ENCODE measurements at places on chromosomes 7 and 10. TPM values are rescaled to one million over a fixed set of nuclear protein-coding genes. Genes with fewer than 3 reads are reported as not detected.

DNA sequence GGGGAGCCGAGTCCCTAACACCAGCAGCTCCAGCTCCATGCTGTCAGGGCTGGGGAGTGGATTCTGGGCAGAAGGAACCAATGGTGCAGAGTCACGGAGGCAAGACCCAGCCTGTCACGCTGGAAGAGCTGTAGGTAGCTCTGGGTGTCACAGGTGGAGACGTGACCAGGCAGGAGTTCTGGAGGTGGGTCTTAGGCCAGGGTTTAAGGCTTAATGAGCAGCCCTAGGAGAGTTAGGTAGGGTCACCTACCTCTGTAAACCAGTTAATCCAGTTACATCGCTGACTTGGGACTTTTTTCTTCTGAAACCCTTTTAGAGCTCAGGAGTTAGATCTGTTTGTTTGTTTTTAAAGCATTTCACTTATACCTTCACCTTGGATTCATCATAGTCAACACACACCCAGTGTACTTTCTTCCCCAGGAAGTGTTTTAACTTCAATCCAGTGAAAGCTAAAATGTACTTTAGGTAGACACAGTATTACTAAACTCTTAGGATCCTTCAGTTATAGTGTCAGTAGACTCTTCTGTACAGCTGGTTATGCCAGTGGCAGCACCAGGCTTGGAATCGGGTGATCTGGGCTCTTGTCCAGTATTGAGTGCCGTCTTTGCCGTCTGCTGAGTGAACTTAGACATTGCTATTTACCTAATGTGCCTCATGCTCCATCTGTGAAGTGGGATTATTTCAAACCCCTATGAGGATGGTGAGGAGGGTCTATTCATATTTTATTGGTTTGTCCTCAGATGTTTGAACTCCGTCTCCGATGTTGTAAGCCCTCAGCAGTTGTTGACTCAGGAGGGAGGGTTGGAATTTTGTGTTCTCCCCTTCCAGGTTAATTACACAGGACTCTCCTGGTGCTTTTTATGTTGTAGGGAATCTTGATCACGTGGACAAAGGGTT, 31.0 kb downstream of the TACR2 start:
- H3K27me3 ChIP-seq: no peaks in the 10 kb centered on the region
- no peak overlapping the region for H3K27ac ChIP-seq
- H3K4me3 ChIP-seq: no peak overlapping the region
- H3K4me1 ChIP-seq: peaks cover 24% of the 10 kb centered on the region
- no peak for DNase-seq

GRCh38 chr10:34886906-34887642, 72.0 kb upstream of the PARD3 start:
- H3K27ac ChIP-seq: no peak overlapping the region
- no peaks in the 10 kb centered on the region for H3K36me3 ChIP-seq
- H3K4me3 ChIP-seq: no peak overlapping the region
- H3K4me1 ChIP-seq: peaks cover 8% of the 10 kb centered on the region
- H3K27me3 ChIP-seq: no peaks in the 10 kb centered on the region

Gene TMEM236
- total RNA-seq: 0.04 TPM

DNA sequence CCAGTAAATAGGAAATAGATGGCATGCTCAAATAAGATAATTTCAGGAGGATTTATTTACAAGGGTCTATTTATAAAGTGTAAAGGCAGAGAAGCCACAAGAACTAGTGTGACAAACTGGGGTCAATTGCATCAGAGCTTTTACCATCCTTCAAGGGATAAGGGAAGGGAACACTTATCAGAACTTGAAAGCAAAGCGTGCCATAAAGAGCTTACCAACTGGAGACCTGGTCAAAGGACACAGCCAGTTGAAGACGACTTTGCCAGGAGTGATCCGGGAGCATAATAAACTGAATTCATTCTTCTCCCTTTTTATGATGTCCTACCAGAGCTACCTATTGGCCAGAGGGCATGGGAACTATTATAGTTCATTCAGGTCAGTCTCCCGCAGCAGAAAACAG, 3.2 kb upstream of the PPP1R3A start:
- no peak overlapping the region for H3K4me3 ChIP-seq
- no peaks in the 10 kb centered on the region for H3K36me3 ChIP-seq
- no peaks in the 10 kb centered on the region for H3K27me3 ChIP-seq
- H3K27ac ChIP-seq: no peak overlapping the region
- peaks cover 9% of the 10 kb centered on the region for H3K4me1 ChIP-seq

- peaks cover 12% of the 10 kb centered on the region for H3K27me3 ChIP-seq
- H3K36me3 ChIP-seq: no peaks in the 10 kb centered on the region
- no peak for DNase-seq
- peaks cover 18% of the 10 kb centered on the region for H3K4me1 ChIP-seq
Observed at GRCh38 chr7:70630818-70631457, 501.0 kb upstream of the GALNT17 start.

Gene GLI3
- 46.2 TPM for total RNA-seq

- H3K27ac ChIP-seq: no peak overlapping the region
- no peak for DNase-seq
- no peaks in the 10 kb centered on the region for H3K27me3 ChIP-seq
- peaks cover 4% of the 10 kb centered on the region for H3K36me3 ChIP-seq
- H3K4me3 ChIP-seq: no peak overlapping the region
Observed at GRCh38 chr7:111588065-111588433, 25.8 kb upstream of the IMMP2L start.

- no peak for DNase-seq
- H3K4me1 ChIP-seq: no peaks in the 10 kb centered on the region
- H3K27me3 ChIP-seq: no peaks in the 10 kb centered on the region
Observed at GRCh38 chr10:70090013-70090412, 37.4 kb downstream of the MACROH2A2 start.

DNA sequence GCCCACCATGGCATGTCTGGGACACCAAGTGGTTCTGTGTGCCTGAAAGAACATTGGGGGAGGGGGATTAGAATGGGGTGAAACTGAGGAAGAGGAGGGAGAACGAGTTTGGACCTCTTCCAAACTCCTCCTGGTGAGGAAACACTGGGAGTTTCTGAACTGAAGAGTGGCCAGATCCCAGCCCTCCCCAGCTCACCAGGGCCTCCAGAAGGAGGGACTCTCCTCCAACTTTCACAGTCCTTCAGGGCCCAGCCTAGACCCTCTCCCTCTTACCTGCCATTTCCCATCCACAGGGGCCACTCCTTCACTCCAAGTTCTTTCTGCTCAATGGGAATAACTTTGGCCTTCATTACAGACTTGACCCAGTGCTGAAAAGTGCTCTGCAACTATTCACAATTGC, 132.0 kb upstream of the FOXK1 start:
- H3K36me3 ChIP-seq: peaks cover under 1% of the 10 kb centered on the region
- no peaks in the 10 kb centered on the region for H3K4me1 ChIP-seq
- no peak overlapping the region for H3K4me3 ChIP-seq
- H3K27me3 ChIP-seq: peaks cover under 1% of the 10 kb centered on the region

- no peak overlapping the region for H3K27ac ChIP-seq
- peaks cover 17% of the 10 kb centered on the region for H3K4me1 ChIP-seq
- no peak overlapping the region for H3K4me3 ChIP-seq
Observed at GRCh38 chr10:110865186-110865808, 6.4 kb upstream of the PDCD4 start.

- H3K27ac ChIP-seq: no peak overlapping the region
- H3K27me3 ChIP-seq: no peaks in the 10 kb centered on the region
- no peak overlapping the region for H3K4me3 ChIP-seq
- no peak for DNase-seq
- H3K36me3 ChIP-seq: no peaks in the 10 kb centered on the region
Observed at GRCh38 chr7:80997841-80998240, 79.0 kb upstream of the SEMA3C start.

GRCh38 chr10:507355-507699, 182.1 kb downstream of the DIP2C start:
- peaks cover 9% of the 10 kb centered on the region for H3K4me1 ChIP-seq
- no peak overlapping the region for H3K4me3 ChIP-seq

Gene OR2A5
- not detected for total RNA-seq

DNA sequence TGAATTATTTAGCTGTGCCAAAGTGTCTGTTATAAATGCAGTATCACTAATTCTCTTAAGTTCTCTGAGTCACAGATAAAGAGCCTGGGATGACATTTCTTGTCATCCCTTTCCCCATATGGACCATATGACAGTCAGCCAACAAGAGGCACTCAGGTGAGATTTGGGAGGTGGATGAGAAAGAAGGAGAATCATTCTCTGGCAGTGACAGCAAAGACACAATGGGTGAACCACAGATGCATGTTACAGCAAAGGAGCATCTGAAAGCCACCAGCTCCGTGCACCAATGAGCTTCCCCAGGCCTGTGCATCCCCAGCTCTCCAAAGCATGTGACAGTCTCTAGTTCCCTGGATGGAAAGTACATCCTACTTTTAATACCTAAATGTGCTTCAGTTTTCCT, 10.8 kb downstream of the GIMAP6 start:
- no peaks in the 10 kb centered on the region for H3K36me3 ChIP-seq
- H3K27me3 ChIP-seq: peaks cover 29% of the 10 kb centered on the region
- H3K4me3 ChIP-seq: no peak overlapping the region

DNA sequence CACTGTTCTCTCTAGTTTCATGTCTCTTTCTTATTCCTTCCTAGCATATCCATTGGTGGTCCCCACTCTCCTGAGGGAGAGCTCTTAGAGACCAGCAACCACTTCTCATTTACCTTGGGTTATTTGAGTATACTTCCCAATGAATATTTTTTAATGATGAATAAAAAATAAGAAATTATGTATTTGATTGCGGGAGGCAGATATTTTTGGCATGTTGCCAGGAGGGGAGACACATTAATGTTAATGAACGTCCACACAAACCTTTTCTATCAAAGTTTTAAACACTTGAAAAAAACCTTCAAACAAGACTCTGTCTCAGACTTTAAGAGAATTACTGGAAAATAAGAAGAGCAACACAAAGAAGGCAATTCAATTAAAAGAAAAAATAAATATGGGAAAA, 260.6 kb upstream of the MAGI2 start:
- no peaks in the 10 kb centered on the region for H3K27me3 ChIP-seq
- H3K36me3 ChIP-seq: no peaks in the 10 kb centered on the region
- H3K4me1 ChIP-seq: no peaks in the 10 kb centered on the region
- H3K4me3 ChIP-seq: no peak overlapping the region
- DNase-seq: no peak

- H3K36me3 ChIP-seq: no peaks in the 10 kb centered on the region
- no peak for DNase-seq
- no peak overlapping the region for H3K4me3 ChIP-seq
Observed at GRCh38 chr7:121003986-121004685, 15.6 kb downstream of the CPED1 start.

Gene IDI2
- total RNA-seq: not detected

GRCh38 chr10:133226251-133226808, 3.7 kb upstream of the UTF1 start:
- peaks cover 22% of the 10 kb centered on the region for H3K27me3 ChIP-seq
- no peak overlapping the region for H3K4me3 ChIP-seq
- DNase-seq: no peak
- peaks cover 30% of the 10 kb centered on the region for H3K4me1 ChIP-seq

GRCh38 chr10:125634606-125635005, 48.4 kb downstream of the TEX36 start:
- H3K4me1 ChIP-seq: peaks cover 18% of the 10 kb centered on the region
- DNase-seq: no peak
- no peaks in the 10 kb centered on the region for H3K36me3 ChIP-seq
- no peak overlapping the region for H3K27ac ChIP-seq
- no peak overlapping the region for H3K4me3 ChIP-seq

DNA sequence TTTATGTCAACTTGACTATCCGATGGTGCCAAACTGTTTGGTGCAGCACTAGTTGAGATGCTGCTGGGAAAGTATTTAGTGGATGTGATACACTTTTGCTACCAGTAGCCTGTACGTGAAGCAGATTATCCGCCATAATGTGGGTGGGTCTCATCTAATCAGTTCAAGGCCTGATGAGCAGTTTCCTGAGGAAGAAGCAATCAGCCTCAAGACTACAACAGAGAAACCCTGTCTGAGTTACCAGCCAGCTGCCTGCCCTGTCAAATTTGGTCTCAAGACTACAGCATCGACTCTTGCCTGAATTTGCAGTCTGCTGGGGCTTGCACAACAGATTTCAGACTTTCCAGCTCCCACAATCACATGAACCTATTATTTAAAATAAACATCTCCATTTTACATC, 10.9 kb upstream of the RBP3 start:
- H3K27me3 ChIP-seq: no peaks in the 10 kb centered on the region
- no peaks in the 10 kb centered on the region for H3K36me3 ChIP-seq
- no peak overlapping the region for H3K4me3 ChIP-seq

Gene PNLIP
- 1.9 TPM for total RNA-seq

- peak; percentile 64 for DNase-seq
- no peaks in the 10 kb centered on the region for H3K36me3 ChIP-seq
- no peak overlapping the region for H3K27ac ChIP-seq
- no peaks in the 10 kb centered on the region for H3K27me3 ChIP-seq
Observed at GRCh38 chr10:106189292-106189691, 975.2 kb downstream of the SORCS1 start.

DNA sequence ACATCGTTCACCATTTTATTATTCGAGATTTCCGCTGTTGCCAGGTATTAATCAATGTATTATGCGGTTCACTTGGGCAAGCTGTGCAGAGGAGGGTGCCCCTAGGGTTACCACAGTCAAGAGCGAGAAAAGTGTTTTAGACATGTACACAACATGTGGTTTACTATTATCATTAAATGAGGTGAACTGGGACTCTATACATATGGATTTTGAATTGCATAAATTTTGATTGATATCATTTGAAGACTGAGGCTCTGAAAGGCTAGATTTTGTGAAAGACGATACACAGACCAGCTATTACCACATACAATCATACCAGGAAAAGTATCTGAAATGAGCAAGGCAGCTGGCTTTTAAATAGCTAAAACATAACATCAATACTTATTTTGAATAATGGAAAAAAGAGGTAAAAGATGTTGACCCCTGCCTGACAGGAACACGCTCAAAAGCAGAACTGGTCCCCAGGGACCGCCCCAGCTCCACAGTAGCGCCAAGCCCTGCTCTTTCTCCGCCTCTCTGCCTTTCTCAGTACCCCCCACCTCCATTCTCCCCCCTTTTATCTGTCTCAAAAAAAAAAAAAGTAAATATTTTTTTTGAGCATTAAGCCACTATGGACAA, 413.4 kb upstream of the MKI67 start:
- peaks cover 6% of the 10 kb centered on the region for H3K27me3 ChIP-seq
- DNase-seq: no peak
- no peaks in the 10 kb centered on the region for H3K36me3 ChIP-seq
- 0 out of 2 replicates have a peak overlapping the region, but pooled peaks have one; percentile 28 for H3K27ac ChIP-seq

Gene WEE2
- 0.04 TPM for total RNA-seq

Gene SLC18A2
- total RNA-seq: 7.1 TPM

Gene EN2
- not detected for total RNA-seq

GRCh38 chr7:95690367-95690947, 81.9 kb upstream of the DYNC1I1 start:
- H3K27ac ChIP-seq: no peak overlapping the region
- peak overlapping the region; percentile 29 for H3K4me3 ChIP-seq
- no peak for DNase-seq

Data from WTC11 (cell line).